ENCODE measurements at places on chromosomes 13 and 19.
A peak's percentile ranks its signal among the peaks of the same experiment; 100 is the strongest.

- no peak for DNase-seq
Observed at GRCh38 chr13:111459803-111460547, 139.5 kb downstream of the TEX29 start.

DNA sequence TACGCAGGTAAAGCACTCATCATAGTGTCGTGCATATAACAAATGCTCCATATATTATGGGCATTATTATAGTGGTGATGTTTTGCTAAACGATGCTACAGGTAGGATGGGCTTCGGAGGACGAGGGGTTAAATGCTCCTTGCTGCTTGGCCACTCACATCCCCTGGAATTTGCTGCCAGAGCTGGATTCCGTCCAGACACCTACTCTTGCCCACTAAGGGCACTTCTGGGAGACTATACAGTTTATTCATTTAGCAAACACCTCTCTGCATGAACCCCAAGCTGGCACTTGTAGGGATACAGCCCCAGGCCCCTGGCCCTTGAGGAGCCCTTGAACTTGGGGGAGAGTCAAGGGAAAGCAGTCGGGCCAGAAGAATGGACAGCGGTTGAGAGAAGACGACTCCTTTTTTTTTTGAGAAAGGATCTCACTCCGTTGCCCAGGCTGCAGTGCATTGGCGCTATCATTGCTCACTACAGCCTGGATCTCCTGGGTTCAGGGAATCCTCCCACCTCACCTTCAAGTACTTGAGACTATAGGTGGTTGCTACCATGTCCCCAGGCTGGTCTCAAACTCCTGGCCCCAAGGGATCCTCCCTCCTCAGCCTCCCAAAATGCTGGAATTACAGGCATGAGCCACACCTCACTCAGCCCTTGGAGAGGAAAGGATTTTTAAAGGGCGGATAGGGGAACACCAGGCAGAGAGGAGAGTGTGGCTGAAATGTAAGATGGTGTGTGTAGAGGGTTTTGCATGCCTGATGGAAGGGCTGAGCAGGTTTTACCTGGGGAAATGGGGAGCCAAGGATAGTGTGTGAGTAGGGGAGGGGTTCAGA is 1.1 kb upstream of the MRPL34 start:
- DNase-seq: no peak

DNA sequence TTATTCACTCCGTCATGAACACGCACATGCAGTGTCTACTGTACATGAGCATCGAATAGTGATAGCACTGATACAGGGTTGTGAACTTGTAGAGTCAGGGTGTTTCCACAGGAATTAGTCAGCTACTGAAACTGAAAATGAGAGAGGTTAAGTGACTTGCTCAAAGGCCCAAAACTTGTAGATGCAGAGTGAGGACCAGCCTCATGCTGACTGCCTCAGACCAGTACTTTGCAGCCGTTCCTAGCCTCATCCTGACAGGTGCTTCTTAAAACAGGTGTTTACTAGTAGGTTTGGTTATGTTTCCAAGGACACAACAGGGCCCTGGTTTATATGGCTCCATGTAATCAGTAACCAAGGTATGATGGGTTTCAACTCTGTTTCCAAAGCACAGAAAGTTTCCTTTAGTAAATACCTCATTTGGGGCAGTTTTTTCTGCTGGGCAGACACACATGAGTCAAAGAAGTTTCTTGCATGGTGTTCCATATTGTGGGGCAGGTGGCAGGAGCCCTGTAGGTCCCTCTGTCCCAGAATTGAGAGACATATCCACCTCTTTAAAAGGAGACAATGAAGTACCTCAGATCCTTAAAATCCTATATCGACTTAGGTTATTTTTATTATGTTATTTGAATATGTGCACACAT is 16.0 kb downstream of the FGF9 start:
- no peak for DNase-seq

- DNase-seq: no peak
Observed at GRCh38 chr19:10625762-10626138, 397 bp downstream of the SLC44A2 start.

- no peak for DNase-seq
Observed at GRCh38 chr13:88107570-88107969, 436.4 kb downstream of the SLITRK5 start.

DNA sequence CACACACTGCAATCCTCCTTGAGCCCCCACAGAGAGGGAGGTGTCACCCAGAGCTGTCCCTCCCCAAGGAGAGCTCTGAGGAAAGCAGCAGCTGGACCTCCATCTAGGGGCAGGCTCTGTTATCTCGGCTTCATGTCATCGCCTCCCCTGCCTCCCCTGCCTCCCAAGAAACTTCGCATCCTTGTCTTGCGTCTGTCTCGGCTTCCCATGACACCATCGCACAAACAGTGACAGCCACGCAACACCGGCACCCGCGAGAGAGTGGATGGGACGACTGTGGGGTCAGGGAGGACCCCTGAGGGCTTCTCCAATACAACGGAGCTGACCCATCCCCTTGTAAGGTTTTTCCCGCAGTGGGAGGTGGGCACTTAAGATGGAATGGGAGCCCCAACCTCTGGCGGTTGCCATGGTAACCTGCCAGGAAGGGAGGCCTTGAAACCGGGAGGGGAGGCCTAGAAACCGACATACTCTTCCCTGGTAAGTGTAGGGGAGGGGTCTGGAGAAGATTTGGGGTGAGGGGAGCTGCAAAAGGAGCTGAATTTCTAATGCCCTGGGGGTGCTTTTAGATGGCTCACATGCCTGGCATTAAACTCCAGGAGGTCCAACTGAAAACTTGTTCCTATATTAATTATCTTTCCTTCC is 16.3 kb downstream of the TLE2 start:
- no peak for DNase-seq

GRCh38 chr19:2969104-2969504 is 8.3 kb upstream of the TLE6 start:
- DNase-seq: no peak

GRCh38 chr19:2587001-2587719 is 111.2 kb downstream of the GADD45B start:
- DNase-seq: no peak

- DNase-seq: peak; percentile 20
Observed at GRCh38 chr19:39937094-39937720, 2.8 kb upstream of the FCGBP start.

DNA sequence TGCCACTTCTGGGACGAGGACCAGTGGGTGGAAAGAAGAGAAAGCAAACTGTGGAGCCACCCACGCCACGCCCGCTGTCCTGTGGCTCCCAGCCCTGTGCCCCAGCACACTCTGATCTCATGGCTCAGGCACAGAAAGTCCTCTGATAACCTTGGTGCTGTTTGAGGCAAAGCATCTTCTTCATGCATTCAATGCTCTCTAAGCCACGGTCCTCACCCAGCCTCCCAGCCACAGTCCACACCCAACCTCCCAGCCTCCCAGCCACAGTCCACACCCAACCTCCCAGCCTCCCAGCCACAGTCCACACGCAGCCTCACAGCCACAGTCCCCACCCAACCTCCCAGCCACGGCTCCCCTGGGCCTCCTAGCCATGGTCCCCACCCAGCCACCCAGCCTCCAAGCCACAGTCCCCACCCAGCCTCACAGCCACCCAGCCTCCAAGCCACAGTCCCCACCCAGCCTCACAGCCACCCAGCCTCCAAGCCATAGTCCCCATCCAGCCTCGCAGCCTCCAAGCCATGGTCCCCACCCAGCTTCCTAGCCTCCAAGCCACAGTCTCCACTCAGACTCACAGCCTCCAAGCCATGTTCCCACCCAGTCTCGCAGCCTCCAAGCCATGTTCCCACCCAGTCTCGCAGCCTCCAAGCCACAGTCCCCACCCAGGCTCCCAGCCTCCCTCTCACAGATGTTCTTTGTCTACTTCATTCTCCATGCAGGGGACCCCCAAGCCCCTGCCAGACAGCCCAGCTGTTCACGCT is 74.9 kb downstream of the SOX1 start:
- DNase-seq: no peak

DNA sequence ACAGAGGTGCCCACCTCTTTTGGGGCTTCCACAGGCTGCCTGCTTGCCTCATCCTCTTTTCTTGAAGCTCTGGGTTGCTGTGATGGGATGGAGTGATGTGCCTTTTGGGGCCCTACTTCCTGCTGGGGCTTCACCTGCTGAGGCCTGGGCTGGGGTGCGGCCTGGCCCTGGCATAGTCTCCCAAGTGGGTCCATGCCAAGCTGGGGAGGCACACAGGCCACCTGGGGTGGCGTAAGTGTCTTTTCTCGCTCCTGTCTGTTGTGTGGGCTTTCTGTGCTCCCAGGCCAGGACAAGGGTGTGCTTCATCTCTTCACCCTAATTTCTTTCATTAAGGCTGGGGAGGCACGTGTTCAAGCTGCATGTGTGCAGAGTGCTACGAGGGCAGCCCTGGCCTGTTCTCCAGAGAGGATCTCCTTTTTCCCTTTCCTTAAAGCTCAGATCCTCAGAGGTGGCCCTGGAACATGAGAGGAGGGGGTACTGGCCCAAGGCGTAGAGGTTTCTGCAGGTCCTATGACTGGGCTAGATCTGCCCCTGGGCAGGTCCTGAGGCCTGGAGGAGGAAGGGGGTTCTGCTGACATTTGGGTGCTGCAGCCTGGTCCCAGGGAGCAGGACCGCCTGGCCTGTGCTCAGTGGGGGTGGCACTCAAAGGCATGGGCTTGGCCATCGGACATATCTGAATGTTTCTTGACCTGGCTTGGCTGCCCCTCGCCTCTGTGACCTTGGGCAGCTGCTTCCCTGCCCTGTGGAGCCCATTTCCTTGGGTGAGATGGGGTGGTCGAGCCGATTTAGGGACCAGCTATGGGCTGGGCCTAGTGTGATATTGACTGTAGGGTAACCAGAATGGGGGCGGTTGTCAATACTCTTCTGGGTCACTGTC is 23.7 kb upstream of the RNF17 start:
- DNase-seq: no peak

- DNase-seq: no peak
Observed at GRCh38 chr19:42345191-42345812, 19.9 kb downstream of the MEGF8 start.

DNA sequence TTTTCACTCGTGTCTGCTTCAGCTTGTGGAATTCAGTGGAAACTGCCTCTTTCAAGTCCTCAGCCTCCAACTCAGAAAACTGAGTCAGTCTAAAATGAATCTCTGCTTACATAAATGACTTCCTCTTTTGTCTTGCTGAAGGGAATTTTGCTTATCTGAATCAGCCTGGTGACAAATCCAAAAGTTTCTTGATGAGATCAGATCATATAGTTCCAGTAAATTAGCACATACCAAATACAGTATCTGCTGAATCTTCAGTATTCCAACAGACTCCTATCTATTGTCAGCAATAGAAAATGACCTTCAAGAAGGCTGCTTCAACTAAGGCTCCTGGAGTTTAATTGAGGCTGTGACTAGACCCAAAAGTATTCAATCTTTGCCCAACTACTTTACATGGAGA is 290.0 kb downstream of the MZT1 start:
- no peak for DNase-seq

DNA sequence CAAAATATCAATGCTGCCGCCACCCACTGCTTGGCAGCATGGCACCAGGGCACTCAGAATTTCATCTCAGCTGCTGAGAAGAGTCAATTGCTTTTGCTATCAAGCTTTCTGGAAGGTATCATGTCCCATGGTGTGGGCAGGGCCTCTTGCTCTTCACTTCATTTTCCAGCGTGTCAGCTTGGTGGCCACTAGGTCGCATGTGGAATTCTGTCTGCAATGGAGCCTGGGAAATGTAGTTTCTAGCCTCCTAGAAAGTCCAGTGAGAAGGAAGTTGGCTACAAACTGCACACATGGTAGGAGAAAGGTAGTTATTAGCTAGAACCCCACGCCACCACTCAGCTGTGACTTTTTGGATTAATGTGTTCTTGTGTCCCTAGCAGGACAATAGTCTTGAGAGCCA is 105.3 kb downstream of the MYO16 start:
- DNase-seq: no peak

DNA sequence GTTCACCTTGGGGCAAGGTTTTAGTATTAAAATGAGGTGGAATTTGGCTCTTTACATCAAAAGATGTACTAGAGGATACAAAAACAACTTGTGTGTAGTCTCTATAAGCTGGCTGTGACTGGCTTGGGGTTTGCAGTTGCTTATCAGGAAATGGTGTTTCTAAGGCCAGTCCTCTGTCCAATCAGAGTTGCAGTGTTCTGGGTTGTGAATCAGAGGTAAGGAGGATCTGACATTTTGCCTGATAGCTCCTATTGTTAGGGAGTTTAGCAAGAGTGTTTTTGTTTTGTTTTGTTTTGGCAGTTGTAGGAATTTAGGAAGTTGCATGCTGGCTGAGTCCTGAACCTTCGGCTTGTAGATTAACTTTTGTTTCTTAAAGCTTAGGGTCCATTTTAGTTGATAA is 20.1 kb upstream of the ESD start:
- no peak for DNase-seq

GRCh38 chr19:49677231-49677900 is at the start of gene PRMT1:
PRMT1 (plus strand) TSS chr19:49677271; CDS start chr19:49677281, 10 bp downstream.
- DNase-seq: no peak

DNA sequence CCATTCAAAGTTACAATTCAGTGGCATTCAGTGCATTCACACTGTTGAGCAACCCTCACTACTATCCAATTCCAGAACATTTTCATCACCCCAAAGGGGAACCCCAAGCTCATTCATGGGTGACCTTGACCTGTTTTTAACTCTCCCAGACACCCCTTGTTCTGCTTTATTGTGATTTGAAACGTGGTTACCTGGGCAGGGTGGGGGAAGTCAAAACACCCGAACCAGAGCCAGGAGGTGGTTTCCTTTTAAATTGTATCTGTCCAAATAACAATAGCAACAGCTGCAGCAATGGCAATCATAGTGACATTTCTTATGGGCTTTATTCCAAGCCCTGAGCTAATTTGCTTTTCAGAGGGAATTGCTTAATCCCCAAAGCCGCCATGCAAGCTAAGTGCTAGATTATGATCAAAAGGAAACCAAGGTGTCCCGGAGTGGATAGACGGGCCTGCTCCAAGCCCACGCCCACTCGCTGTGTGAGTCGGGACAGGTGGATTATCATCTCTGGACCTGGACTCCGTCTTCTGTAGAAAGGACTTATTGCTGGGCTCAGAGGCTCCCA is 6.1 kb downstream of the PTGIR start:
- DNase-seq: no peak

GRCh38 chr13:40271931-40272775 is 394.3 kb downstream of the FOXO1 start:
- DNase-seq: no peak

DNA sequence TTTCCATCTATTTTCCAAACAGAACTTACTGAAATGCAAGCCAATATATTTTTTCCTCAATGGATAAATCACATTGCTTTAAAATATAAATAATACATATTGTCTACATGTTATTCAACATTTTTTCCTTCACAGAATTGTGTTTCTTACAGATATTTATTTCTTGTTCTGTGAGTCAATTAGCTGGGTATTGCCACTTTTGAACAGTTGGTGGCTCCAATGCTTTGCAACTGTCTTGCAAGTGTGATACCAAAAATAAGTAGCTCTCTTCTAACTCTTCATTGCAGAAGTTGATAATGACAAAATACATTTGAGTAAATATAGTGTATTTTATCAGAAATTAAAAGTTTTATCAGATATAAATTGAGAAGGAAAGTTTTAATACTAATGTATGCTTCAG is 17.1 kb upstream of the GPC5 start:
- DNase-seq: no peak

GRCh38 chr19:34712395-34713261 is 21.4 kb upstream of the ZNF181 start:
- DNase-seq: peak; percentile 13

All from stimulated activated CD8-positive, alpha-beta memory T cell treated with anti-CD3 and anti-CD28 coated beads, Interleukin-7, amount 100 ng/mL, for 1 hour (primary cell).